ENCODE measurements at places on chromosomes 11 and 22.

GRCh38 chr11:2741006-2741376, 41.2 kb upstream of the KCNQ1OT1 start:
- no peak for DNase-seq

DNA sequence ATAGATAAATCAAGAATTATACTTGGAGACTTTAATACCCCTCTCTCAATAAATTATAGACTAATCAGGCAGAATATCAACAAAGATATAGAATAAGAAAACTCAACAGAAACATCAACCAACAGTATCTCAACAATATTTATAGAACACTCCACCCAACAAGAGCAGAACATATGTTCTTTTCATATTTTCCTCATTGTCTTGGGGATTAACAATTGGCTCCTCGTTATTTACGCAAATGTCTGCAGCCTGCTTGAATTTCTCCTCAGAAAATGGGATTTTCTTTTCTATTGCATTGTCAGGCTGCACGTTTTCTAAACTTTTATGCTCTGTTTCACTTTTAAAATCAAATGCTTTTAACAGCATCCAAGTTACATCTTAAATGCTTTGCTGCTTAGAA, 37.0 kb upstream of the FBLN1 start:
- DNase-seq, result no peak

DNA sequence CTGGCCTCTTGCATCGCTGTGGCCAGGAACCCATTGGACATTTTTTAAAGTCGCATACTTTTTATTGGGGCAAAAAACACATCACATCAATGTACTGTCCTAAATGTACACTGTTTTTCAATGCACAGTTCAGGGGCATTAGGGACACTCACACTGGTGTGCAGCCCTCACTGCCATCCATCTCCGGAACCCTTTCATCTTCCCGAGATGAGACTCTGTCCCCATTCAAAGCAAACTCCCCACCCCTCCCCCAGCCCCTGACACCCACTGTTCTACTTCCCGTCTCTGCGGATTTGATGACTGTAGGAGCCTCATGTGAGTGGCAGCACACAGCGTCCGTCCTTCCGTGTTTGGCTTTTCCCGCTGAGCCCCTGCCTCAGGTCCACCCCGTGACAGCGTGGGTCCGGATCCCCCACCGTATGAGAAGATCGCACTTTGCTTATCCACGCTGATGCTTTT, 41.8 kb upstream of the TH start:
- DNase-seq, result peak; percentile 41

DNA sequence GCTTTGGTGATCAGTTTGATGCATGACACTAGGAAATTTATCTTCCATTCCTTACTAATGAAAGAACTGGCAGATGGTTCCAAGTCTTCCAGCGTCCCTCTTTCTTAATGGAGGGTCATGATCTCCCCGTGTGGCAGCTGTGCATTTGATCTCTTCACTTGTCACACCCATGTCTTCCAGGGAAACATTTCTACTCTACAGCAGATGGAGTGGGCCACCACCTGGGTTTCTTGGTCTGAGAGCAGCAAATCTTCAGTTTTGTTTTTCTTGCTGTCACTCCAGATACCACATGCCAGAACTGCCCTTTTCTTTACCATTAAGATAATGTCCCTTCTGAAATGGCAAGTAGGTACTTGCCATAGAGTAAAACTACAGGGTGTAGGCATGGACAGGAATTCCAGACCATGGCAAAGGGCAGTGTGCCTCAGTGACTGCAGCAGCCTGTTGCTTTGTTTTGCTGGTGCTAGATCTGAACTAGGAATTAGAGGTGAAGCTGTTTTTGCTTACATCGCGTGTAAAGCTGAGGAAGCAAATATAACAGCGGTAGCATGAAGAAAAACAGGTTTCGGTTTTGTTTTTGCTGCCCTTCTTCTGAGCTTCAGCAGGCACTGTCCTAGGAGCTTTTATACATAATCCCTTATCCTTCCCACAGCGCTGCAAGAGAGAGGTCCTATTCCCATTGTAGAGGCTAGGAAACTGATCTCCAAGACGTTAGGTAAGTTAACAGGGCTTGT, 20.7 kb upstream of the C11orf96 start:
- DNase-seq, result no peak

All from CD4-positive, alpha-beta T cell treated with Interleukin-6 at 100 ng/mL for 8 hours (primary cell).